ENCODE measurements at places on chromosomes 7 and 10.

- no peak for DNase-seq
Observed at GRCh38 chr7:20826243-20826642, 39.6 kb upstream of the SP8 start.

DNA sequence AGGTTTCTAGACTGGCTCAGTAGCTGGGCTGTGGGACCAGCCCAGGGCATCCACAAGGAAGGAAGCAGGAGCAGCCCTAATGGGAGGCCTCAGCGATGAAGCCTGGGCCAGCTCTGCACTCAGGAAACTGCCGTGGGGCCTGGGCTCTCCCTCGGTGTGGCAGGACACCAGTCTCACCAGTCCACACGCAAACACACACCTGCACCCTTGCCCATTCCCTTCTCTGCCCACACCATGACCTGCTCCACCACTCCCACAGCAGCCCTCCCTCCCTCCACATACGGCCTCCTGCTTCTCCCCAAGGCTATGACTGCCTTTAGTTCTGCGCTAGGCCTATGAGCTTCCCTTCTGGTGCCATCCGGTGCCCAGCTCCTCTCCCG lies 7.1 kb downstream of the FGF8 start:
- no peak for DNase-seq

GRCh38 chr10:23326544-23327307 lies 17.9 kb downstream of the C10orf67 start:
- DNase-seq = no peak

DNA sequence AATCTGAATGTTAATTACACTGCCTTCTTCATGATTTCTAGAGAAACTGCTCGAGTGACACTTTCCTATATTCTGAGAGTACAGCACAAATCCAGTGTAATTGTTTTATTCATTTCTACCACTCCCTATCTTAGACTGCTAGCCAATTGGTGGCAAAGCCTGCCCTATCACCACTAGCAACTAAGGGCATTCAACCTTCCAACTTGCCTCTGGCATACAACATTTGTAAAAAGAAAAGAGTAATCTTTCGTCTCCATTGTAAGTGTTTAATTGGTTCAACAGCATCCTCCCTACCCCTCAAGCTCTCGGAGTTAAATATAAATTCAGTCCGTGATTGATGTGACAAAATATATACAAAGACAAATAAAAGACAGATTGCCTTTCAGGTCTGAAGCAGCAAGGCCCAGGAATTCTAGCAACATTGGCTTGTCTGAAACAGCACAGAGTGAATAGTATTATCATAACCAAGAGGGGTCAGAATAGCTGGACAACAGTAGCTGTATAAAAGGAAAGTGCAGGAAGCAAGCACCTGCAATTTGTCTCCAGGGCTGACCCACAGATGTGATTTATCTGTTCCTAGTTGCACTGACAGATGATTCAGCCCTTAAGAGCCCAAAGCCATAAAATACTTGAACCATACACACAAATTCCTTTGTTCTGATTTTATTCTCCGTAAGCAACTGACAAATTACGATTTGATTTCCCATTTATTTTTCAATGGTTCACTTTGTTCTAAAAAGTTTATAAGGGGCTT lies 47.6 kb upstream of the ANKRD1 start:
- DNase-seq = peak; percentile 22

GRCh38 chr7:113076703-113077102 lies 9.9 kb downstream of the GPR85 start:
- no peak for DNase-seq

DNA sequence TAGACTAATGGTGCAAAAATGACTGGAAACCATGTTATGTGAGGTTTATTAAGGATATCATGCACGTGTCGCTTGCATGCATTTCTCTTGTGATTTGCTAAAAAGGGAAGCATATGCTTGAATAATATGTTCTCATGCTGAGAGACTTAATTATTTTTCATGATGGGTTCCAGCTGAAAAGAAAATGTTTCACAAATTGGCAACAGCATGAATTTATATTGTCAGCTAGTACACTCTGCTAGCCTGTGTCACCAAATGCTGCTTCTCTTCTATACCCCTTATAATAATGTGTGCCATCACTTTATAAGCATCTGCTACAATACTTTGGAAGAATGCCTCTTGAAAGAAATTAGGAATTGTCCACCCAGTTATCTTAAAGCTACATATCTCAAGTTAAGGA lies 63.0 kb downstream of the GNAI1 start:
- no peak for DNase-seq

DNA sequence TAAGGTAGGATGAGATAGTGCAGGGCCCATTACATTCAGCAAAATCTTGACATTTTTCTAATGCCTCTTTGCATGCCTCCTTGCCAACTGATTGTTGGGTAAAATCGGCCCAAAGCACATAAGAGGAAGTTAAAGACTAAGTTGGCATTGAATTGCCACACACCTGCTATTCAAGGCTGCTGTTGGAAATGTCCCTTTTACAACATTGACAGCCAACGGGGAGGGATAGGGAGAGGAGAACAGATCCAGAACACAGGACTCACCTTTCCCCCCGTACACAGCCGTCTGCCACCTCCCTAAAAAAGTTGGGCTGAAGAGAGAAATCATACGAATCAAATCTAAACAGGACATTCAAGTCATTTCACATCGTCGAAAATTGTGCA lies 695 bp downstream of the FAM237B start:
- no peak for DNase-seq

DNA sequence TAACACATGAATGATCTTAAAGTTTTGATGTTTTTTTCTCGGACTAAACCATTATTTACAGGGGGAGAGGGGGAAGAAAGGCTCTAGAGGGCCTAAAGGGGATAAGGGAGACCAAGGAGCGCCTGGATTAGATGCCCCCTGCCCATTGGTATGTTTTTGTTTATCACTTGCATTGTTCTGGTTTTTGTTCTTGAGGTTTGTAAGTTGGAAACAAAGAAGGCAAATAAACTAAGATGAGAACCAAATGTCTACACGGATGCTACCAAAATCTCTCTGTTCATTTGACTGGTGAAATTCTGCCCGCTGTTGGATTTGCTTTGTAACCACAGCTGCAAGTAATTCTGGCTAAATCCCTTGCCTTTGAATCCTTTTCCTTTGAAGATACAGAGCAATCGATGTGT lies 99.8 kb upstream of the MACROH2A2 start:
- no peak for DNase-seq

DNA sequence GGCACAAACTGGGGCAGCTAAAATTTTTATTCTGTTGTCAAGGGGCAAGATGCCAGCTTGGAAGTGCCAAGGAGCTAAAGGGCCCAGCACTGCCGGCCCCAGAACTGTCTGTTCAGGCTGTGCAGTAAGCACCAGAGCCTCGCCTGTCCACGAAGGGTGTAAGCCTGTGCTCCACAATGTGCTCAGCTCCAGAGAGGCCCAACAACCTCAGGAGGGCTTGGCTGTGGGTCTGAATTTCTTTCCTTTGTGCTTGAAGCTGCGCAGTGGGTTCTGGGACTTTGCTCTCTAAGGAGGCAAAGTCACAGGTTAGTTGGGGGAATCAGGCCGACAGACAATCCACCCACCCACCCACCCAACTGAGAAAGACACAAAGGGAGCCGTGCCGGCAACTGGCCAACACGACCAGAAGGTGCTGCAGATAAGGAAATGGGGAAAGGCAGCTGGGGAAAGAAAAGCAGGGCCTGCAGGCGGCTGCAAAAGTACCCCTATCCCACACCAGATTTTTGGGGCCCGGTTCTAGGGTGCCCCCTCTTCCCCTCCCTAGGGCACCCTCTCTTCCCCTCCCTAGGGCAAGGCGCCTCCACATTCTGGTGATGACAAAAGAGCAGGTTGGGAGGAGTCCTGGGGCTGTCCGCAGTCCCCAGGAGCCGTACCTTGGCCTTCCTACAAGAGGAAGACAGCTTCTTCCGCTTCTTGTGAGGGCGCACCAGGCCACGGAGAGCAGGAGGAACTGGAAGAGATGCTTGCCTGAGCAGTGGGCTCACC lies 7.7 kb downstream of the DDX56 start:
- no peak for DNase-seq

DNA sequence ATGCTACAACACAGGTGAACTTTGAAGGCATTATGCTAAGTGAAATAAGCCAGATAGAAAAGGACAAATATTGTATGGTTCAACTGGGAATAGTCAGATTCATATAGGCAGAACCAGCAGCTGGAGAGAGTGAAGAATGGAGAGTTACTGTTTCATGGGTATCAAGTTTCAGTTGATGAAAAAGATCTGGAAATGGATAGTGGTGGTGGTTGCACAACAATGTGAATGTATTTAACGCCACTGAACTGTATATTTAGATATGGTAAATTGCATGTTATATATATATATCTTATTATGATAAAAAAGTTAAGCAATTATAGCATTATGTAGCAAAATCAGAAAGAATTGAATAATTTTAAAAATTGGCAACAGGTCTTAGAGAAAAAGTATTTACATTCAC lies 3.9 kb downstream of the LMBR1 start:
- no peak for DNase-seq

- DNase-seq = no peak
Observed at GRCh38 chr10:21057989-21058388, 160.9 kb upstream of the NEBL start.

DNA sequence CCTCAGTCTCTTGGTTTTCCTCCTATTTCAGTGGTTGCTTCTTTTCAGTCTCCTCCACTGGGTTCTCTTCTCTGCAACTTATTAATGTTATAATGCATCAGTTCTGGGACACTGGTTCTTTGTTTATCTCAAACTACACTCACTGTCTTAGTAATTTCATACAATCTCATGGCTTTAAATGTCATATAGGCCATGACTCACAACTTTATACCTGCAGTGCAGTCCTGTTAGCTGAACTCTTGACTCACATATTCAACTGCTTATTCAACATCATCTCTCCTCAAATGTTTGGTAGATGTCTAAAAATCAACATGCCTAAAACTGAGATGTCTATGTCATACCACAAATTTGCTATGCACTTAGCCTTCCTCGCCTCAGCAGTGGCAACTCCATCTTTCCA lies 101.2 kb upstream of the PALS2 start:
- DNase-seq = no peak

Measured in renal cortex interstitium (tissue), 15 donors.